ENCODE measurements at places on chromosomes 16 and 17.

DNA sequence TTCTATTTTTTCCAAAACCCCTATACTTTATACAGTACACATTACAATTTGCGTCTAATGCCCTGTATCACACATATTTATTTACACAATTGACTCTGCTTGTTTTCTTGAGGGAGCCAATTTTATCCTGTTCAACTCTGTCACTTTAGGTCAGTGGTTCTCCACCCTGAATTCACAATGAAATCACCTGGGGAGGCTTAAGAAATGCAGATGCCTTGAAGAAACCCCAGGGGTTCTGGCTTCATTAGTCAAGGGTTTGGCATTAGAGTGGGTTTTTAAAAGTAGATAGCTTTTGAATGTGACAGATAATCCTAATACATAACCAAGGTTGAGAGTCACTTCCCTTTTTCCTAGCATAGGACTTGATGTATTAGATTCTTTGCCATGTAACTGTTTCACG is 398.6 kb upstream of the ERCC4 start:
- DNase-seq, result no peak

DNA sequence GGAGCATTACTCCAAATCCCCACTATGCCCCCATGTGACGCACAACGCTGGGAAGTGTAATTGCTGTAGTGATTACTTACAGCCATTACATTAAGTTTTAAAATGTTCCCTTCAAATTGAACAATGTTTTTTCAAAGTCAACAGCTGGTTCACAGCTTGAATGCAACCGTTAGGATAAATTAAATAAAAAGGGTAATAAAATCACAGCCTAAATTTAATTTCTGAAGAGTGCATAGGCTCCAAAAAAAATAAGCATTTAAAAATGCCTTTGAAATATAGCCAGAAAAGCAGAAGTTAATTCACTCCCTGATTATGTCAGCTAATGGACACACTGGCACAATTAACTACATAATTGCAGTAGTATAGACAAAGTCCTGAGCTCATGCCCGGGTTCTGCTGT is 50.5 kb upstream of the KDM8 start:
- no peak for DNase-seq

GRCh38 chr16:47463771-47464624 is 2.9 kb downstream of the PHKB start:
- no peak for DNase-seq

- DNase-seq, result no peak
Observed at GRCh38 chr16:11080327-11080967, 136.1 kb downstream of the CLEC16A start.

- no peak for DNase-seq
Observed at GRCh38 chr16:68146585-68146984, 61.4 kb downstream of the NFATC3 start.

- no peak for DNase-seq
Observed at GRCh38 chr17:76469076-76469990, 1.9 kb downstream of the AANAT start.

Measured in substantia nigra (tissue), 51 donors.